ENCODE measurements at places on chromosomes 1 and 21.

DNA sequence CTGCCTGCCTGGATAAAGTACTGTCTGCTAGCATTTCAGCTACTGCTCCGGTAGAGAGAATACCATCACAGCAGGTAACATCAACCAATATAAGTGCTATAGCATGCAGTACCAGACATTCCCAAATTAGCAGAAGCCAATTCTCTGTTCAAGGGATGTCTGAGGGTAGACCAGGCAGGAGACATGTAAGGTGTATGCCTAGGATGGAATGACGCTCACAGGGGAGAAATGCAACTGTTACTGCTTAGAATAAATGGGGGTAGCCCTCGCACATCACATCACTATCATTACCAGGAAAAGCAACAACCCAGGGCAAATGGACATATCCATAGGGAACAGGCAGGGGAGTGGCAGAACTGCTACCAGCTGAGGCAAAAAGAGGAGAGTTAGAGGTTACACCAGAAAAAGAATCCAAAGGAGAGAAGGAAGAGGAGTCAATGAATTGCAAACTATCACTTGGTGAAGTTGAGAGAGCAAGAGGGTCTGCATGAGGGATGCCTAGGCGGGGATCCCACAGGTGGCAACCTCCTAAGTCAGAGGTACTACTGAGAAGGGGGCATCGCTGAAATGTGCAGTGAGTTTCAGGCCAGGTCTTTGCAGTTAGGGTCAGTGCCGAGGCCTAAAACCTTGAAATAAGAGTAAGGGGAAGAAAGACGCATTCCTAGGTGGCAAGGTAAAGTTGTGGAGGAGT, 1.1 kb downstream of the UBE2Q1 start:
- DNase-seq = no peak

DNA sequence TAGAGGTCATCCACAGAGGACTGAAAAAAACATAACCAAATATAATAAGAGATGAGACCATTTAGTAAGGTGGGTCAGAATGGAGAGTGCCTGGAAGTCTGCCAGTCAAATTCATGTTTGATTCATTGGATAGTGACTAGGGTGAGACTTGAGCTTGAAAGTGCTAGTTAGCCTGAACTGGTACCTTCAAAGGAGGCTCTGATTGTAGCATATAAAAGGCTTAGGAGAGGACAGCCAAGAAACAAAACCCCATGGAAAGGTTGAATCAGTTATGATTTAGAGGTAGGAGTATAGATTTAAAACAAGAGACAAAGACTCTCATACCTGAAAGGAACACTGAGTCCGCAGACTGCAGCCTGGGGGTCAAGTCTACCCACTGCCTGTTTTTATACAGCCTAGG, 44.4 kb upstream of the LRRC8C start:
- DNase-seq = no peak

DNA sequence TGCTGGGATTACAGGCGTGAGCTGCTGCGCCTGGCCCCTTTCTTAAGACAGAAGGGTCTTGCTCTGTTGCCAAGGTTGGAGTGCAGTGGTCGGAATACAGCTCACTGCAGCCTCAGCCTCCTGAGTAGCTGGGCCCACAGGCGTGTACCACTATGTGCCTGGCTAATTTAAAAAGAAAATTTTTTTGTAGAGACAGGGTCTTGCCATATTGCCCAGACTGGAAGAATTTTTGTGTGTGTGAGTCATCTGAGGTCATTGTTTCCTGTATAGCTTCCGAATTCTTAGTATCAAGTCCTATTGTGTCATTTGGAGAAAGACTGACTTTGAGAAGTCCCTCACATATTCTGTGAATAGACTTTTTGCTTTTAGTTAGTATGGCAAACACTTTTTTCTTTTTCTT, 4.7 kb downstream of the SZRD1 start:
- DNase-seq = no peak

GRCh38 chr1:43319766-43320165, 17.9 kb upstream of the MPL start:
- no peak for DNase-seq

DNA sequence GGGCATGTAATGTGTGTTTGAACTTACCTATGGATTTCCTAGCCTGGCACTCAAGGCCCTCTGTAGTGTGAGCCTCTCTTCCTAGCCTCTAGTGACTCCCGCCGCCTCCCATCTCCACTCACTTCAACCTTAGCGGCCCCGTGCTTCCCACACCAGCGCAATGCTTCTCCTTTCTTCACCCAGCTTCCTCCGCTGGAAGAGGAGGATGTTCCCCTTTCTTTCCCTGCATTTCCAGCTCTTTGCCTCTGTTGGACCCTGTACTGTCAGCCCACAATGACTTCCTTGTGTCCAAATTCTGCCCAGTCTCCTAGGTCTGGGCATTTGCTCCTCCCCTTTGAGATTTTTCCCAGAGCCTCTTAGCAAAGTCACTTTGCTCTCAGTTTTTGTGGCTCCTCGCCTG, 138.1 kb upstream of the IRF2BP2 start:
- no peak for DNase-seq

- DNase-seq = no peak
Observed at GRCh38 chr1:7783178-7783711, 846 bp upstream of the PER3 start.

DNA sequence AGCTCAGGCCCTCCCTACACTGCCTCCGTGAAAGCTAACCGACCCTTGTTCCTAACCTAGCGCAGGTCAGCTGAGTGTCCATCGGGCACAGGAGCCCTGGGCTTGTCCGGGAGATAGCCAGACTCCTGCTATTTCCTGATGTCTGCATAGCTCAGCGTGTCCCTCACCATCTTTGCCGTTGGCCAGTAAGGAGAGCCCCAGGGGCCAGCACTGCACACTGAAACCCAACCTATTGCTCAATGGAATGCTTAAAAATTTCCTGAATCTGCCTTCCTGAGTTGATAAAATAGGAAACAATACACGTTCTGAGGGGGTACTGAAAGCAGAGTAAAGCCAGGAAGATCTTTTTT, 2.2 kb downstream of the RUNX1 start:
- no peak for DNase-seq

- DNase-seq = no peak
Observed at GRCh38 chr1:152759453-152760173, 1.8 kb downstream of the KPRP start.

DNA sequence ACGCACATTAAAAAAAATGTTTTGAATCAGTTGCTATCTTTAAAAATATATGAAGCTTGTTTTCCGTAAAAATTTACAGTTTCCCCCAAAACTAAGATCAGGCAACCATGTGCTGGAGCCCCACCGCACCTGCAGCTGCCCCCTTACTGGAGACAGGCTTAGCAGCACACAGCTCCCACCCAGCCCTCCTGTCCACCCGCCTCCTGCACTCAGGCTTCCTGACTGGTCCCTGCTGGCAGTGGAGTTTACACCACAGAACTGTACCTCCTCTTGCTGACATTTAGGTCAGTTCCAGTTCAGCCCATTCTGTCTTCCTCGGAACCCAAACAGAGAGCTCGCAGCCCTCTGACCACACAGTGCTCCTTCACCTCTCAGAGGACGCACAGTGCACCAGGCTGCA, 2.1 kb downstream of the GPR161 start:
- DNase-seq = no peak

GRCh38 chr1:81224222-81224621, 576.5 kb upstream of the ADGRL2 start:
- no peak for DNase-seq

DNA sequence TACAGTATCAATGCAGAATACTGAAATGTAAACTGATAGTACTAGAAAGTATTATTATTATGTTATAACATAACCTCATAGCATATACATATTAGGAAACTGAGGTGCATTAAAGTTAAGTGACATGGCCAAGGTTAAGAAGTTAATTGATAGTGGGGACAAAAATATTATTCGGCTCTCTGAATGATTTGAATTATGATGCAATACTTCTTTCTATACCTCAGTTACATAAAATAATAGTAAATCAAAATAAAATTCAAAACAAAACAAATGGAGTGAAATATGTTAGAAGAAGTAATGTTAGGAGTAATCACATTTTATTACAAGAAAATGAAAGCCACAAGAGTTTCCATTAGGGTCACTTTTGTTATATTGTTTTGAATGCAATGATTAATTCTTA, 455.2 kb downstream of the PLA2G4A start:
- no peak for DNase-seq

DNA sequence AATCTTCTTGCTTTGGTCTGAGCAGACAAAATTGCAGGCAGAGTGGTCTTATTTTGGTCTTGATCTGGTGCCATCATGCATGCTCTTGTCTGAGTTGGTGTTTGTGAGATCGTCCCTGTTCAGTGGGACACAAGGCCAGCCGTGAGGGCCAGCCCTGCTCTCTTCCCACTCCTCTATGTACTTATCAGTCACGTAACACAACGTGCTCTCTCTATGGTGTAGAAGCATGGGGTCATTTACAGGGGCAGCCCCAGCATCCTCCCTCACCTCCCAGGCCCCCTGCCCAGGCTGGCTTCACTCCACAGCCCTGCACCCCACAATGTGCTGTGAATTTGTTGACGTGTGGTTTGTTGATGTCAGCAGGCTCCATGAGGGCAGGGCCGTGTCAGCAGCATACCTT, 18.3 kb upstream of the UTS2 start:
- no peak for DNase-seq

DNA sequence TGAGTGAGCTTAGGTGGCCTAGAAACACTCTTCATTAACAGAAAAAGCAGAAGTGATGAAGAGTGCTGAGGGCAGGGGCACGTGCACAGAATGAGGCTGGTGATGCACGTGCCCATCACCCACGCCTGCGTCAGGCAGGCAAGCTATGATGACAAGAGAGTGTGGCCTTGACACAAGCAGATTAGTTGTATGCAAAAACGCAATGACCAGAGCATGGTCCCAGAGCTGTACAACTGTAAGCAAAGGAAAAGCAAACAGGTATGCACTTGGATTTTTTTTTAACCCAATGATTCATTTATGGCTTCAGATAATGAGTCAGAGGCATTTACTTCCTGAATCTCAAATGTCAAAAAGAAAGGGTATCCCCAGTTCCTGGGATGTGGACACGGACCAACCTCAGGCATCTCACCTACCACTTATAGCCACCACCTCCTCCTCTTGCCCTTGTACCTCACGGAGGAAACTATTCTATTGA, 9.1 kb upstream of the TMEM61 start:
- DNase-seq = no peak

GRCh38 chr1:226443439-226443838, 35.5 kb upstream of the PARP1 start:
- DNase-seq = no peak

- no peak for DNase-seq
Observed at GRCh38 chr21:44710756-44711326, 531 bp downstream of the TSPEAR start.

DNA sequence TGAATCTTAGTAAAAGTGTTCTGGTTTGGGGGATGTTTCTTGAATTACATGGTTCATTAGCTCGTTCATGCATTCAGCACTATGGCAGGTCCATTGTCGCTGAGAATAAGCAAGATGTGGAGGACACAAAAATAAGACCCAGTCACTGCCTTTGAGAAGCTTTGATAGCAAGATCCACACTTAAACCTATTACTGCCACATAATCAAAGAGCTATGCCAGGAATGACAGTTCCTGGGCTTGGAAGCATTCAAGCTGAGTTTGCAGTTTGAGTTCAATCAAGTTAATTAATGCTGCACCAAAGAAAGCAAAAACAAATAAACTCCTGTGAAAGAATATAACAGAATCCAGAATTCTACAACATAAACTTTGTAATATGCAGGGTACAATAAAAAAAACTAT, 131.8 kb downstream of the MIS18A start:
- DNase-seq = no peak

GRCh38 chr1:5478961-5479360, 513.3 kb downstream of the NPHP4 start:
- DNase-seq = no peak

- DNase-seq = no peak
Observed at GRCh38 chr1:219215477-219215876, 41.8 kb downstream of the LYPLAL1 start.

- DNase-seq = no peak
Observed at GRCh38 chr1:218366322-218367052, 21.4 kb downstream of the TGFB2 start.

GRCh38 chr1:45385302-45385701, 45.1 kb upstream of the MUTYH start:
- DNase-seq = no peak

DNA sequence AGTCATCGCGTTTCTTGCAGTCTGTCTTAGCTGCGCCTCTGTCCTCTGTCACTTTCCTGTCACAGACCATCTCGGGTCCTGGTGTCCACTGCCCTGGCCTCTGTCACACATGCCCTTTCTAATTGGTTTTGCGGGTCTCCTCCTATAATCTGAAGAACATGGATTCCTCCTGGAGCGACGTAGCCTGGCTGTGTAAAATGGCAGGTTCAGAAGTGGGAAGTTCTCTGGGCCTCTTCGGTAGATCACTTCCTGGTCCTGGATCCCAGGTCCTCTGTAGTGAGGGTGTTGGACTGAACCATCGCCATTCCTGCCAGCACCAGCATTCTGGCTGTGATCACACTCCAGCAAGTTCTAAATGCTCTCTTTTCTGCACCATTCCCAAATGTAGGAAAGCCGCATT, 857 bp downstream of the FAM3B start:
- DNase-seq = no peak

GRCh38 chr1:190436615-190437014, 41.0 kb downstream of the BRINP3 start:
- DNase-seq = no peak

GRCh38 chr21:45534636-45535331, 7.5 kb downstream of the SLC19A1 start:
- no peak for DNase-seq

DNA sequence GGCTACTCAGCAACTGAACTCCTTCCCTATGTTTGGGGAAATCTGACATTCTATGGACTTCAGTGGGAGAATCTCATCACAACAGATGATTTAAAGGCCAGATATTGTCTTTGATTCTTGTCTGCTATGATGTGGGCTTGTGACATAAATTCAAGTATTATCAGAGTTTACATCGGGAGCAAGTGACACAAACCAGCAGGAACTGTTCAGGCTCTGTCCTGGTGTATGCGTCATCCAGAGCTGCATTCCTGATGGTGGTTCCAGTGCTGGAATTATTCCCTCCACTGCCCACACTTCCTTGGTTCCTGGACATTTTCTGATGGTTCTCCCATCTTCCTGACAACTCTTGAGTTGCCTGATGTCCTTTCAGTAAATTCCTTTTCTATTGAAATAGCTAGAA, 10.8 kb upstream of the LSM10 start:
- no peak for DNase-seq

DNA sequence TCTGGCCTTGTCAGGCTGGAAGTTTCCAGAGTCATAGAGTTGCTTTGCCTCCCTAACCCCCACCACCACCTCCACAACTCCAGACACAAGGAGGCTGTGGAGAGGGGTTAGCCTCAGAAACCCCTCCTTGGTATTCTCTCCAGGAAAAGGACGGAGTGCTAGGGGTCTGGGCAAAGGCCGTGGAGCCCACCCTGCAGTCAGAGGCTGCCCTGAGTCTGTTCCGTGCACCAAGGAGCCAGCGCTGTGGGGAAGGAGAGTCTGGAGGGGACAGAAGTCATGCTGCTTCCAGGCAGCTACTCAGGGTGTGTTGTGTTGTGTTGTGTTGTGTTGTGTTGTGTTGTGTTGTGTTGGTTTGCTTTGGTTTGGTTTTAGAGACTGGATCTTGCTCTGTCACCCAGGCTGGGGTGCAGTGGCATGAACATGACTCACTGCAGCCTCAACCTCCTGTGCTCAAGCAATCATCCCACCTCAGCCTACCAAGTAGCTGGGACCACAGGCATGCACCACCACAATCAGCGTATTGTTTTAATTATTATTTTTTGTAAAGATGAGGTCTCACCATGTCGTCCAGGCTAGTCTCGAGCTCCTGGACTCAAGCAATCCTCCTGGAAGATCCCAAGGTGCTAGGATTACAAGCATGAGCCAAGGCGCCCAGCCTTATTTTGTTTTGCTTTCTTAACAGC, 122.2 kb upstream of the TMEM51 start:
- no peak for DNase-seq

All from stimulated activated CD8-positive, alpha-beta memory T cell treated with anti-CD3 and anti-CD28 coated beads, Interleukin-15, amount 100 ng/mL, for 4 hours (primary cell).